ENCODE measurements at places on chromosomes 1 and 21.

- no peak for DNase-seq
These were observed 265 bp downstream of the CD1B start for GRCh38 chr1:158331106-158331425.

DNA sequence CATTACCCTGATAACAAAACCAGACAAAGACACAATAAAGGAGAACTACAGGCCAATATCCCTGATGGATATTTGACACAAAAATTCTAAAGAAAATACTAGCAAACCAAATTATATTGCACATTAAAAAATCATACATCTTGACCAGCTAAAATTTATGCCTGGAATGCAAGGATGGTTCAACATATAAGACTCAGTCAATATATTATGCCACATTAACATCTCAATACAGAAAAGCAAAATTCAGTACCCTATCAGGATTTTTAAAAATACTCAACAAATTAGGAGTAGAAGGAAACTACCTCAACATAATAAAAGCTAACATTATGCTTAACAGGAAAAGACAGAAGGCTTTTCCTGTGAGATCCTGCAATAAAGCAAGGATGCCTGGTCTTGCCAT, 177.1 kb downstream of the MAGI3 start:
- no peak for DNase-seq

DNA sequence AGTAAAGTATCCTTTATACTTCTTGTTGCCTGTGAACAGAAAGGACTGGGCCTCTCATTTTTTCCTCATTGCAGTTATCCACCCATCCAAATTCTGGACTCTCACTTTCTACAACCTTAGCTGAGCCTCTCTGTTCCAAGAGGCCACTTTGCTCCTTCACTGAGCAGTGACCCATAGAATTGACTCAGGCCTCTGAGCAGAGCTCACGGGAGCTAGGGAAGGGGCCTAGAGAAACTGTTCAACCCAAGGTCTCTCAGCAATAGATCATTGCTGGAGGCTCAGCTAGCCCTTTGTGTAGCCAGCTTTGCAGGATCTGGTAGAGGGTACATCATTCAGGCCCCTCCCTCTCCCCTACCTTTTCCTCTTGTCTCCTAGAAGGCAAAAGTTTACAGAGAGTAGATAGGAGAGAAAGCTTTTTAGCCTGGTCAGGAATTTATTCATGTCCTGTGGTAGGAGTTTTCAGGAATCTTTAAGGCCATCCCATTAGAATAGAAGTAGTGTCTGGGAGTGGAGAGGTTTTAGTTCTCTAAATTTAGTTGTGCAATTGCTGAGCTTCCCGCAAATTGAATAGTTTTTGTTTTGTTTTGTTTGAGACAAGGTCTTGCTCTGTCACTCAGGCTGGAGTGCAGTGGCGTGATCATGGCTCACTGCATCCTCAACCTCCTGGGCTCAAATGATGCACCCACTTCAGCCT, 6.7 kb downstream of the INTS3 start:
- peak; percentile 18 for DNase-seq

- no peak for DNase-seq
These were observed 128.3 kb downstream of the EPHB2 start for GRCh38 chr1:22838965-22839364.

DNA sequence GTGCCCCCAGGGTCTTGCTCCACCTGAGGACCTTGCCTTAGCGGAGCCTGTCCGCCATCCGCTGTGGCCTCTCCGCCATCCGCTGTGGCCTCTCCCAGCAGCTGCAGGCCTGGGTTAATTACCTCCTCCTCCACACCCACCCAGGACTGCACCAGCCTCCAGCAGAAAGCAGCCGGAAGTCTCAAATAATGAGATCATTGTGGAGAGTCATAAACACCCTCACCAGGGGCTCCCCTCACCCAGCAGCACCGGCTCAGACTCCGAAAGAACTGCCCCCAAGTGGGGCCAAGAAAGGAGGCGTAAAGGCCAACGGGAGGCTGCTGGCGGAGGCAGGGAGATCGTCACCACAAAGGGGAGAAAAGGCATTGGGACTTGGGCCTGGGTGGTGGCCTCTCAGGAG, 10.7 kb upstream of the GPR153 start:
- no peak for DNase-seq

GRCh38 chr1:154987326-154987725, 4.2 kb downstream of the FLAD1 start:
- DNase-seq: no peak

DNA sequence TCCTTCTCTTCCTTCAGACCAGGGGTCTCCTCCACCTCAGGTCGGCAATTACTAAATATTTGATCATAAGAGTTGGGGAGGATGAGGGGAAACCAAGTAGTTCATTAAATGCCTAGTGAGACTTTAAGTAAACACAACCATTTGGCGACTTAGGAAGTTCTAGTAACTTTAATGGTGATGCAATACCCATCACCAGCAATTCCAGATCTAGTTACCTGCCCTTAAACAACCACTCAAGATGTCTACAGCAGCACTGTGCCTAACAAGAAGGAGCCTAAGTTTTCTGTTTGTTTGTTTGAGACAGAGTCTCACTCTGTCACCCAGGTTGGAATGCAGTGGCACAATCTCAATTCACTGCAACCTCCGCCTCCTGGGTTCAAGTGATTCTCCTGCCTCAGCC, 56.6 kb upstream of the L1TD1 start:
- DNase-seq: no peak

GRCh38 chr1:19620786-19621185, 23.3 kb upstream of the NBL1 start:
- DNase-seq: no peak

DNA sequence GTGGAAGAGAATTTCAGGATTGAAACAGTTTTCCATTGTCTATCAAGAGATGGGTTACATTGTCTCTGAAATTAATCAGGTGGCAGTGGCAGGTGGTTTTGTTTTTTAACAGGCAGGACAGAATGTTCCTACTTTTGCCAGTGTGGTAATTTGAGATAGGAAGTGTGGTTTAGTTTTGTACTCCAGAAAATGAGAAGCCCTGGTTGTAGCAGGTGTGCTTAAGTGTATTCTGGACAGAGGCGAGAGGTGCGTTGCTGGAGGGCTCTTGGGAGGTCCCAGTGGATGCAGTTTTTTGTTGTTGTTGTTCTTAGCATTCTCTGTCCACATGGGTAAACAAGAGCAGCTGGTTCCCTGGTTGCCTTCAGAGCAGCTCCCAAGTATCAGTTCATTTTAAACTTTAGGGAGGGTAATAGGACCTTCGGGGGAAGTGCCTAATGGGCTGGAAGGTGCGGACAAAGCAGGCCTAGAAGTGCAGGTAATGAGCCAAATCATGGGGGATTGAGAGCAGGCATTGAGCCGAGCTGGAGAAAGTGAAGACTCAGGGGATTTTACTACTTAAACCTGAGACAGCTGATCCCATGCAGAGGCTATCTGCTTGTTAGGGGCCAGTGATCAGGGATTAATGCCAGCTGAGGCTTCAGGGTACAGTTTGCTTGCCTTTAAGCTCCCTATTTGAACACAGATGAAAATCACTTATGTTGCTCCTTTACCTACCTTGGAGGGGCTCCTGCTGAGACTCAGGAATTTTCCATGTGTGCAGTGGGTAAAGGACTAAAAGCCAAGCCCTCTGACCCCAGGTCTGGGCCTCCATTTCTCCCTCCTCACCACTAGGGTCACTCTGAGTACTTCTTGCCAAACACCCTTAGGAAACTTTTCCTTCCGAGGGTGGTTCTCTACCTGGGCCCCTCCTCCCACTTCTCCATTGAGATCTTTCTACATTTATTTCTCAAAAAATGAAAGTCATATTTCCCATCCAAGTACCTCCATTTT, 6.1 kb downstream of the PFKFB2 start:
- DNase-seq: no peak
